T-helper 1 cell (primary cell): ENCODE measurements at places on chromosomes 5 and 9.

GRCh38 chr5:61823781-61824180 is 482.2 kb upstream of the KIF2A start:
- DNase-seq, result no peak

- DNase-seq, result no peak
Observed at GRCh38 chr5:74169701-74170100, 470.8 kb downstream of the ENC1 start.

DNA sequence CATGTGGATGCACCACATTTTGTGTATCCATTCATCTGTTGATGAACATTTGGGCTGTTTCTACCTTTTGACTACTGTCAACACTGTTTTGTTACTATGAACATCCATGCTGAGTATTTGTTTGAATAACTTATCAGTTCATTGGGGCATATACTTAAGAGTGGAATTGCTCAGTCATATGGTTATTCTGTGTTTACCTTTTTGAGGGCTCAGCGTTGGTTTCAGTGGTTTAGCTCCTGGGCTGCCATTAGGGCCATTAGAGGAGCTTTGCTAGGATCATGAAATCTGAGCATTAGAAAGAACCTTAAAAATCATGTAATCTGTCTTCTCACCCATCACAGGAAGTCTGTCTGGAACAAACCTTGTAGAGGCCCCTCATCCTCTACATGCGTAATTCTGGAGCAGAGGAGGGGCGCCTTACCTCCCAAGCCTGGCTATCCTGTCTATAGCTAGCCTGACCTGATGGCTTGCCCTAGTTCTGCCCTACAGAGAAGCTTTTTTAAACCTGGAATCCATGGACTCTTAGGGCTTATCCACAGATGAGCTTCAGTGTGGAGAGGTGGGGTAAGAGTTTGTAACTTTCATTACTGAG is 92.9 kb downstream of the PDZD2 start:
- DNase-seq, result no peak

- DNase-seq, result no peak
Observed at GRCh38 chr5:103706939-103707682, 144.5 kb upstream of the NUDT12 start.

DNA sequence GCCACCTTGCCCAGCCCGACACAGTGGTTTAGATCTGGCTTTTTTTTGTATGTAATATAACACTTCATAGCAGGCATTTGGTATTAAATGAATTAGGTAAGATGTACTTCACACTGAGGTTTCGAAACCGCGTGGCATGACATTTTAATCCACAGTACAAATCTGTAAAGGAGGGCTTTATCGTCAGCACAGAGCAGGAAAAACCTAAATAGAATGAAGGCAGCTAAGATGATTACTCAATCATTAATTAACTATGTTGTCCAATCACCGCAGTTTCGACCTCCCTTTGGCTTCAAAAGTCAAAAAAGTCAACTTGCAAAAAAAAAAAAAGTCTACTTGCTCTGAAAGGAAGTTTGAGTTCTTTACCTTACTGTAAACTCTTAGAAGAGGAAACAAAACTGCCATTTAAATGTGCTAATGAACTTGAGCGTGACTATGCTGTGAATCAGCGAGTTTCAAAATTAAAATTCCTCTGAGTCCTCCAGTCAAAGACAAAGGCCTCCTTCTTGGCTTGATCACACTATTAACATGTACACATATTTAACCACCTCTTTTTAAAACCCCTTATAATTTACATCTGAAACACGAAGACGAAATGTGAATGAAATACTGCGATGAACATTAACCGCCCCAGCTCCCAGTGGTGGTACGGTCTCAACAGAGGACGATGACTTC is 698 bp upstream of the SEC24A start:
- DNase-seq, result no peak

DNA sequence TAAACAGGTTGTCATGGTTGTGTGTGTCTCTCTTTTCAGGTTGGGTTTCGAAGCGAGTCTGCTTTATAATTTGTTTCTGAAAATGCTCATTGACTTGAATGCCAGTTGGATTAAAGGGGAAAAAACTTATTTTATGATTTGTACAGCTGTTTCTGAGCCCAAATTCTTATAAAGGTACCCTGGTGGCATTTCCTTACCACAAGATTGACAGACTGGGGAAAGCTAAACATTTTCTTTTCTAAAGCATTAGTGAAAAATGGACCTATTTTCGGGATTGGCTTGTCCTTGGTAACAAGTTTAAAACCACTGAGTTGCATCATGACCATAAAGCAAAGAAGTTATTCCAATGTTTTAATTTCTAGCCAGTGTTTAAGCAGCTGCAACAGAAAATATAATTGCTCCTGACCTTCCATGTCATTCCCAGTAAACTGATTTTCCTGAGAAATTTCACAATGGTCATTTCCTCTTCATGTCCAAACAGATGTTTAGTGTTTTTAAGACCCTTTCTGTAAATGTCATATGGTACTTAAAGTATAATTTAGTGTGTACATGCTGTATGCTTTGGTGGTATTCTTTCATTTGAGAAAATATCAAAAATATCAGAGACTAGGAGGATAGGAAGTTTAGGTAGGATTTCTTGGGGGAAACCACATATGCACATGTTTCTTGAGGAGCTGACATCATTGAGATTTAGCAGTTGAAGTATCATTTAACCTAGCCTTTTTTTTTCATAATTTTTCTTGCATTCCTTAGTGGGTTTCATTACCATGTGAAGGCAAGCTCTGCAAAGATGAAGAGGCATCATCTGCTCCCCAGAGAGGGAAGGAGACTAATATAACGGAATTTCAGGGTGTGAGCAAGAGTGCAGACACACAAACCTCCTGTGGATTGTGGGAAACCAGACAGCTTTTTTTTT is 667.1 kb upstream of the RGMB start:
- no peak for DNase-seq

DNA sequence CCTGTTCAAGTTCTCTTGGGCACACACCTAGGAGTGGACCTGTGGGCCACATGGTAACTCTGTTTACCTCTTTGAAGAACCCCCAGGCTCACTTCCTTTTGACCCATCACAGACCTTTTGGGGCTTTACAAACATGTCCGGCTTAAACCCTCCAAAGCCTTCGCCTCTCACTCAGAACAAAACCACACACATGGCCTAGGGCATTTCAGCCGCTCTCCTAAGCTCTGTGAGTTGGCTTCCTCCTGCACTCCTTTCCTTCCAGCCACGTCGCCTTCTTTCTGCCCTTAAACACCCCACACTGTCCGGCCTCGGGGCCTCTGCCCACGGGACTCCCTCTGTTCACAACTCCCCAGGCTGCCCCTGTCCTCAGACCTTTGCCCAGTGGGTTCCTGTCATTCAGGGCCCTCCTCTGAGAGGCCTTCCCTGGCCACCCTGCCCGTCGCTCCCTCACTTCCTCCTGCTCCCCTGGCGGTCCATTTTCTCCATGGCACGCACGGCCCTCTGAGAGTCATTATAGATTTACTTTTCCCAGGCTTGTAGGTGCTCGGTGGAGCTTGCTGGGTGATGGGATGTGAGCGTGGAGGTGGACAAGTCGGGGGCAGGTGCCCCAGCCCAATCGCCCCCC is 1.9 kb downstream of the DOK3 start:
- DNase-seq, result no peak

DNA sequence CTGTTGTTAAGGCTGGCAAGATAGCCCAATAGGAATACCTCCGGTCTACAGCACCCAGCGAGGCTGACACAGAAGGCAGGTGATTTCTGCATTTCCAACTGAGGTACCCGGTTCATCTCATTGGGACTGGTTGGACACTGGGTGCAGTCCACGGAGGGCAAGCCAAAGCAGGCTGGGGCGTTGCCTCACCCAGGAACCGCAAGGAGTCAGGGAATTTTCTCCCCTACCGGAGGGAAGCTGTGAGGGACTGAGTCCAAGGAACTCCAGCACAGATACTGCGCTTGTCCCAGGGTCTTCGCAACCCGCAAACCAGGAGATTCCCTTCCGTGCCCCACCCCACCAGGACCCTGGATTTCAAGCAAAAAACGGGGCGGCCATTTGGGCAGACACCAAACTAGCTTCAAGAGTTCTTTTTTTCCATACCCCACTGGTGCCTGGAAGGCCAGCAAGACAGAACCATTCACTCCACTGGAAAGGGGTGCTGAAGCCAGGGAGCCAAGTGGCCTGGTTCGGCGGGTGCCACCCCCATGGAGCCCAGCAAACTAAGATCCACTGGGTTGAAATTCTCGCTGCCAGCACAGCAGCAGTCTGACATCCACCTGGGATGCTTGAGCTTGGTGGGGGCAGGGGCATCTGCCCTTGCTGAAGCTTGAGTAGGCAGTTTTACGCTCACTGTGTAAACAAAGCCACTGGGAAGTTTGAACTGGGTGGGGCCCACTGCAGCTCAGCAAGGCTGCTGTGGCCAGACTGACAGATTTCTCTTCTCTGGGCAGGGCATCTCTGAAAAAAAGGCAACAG is 647.2 kb downstream of the BNC2 start:
- DNase-seq, result no peak

GRCh38 chr9:101428909-101429308 is 6.7 kb downstream of the ALDOB start:
- DNase-seq, result no peak

DNA sequence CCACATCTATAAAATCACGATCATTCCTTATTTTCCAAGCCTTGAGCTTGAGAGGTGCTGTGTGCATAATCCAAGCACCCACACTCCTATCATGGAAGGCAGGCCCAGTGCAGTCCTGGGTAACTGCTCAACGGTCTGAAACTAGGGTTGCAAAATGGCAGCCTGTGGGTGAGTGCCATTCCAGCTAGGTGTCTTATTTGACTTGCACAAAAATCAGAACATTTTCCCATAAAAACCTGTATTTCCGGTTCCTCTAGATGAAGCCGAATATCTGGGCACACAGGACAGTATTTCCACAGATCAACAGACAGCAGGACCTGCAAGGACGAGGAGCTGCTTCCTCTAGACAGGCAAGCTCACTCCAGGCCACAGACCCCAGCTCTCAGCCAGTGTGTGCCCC is 588.8 kb downstream of the BNC2 start:
- DNase-seq, result no peak

DNA sequence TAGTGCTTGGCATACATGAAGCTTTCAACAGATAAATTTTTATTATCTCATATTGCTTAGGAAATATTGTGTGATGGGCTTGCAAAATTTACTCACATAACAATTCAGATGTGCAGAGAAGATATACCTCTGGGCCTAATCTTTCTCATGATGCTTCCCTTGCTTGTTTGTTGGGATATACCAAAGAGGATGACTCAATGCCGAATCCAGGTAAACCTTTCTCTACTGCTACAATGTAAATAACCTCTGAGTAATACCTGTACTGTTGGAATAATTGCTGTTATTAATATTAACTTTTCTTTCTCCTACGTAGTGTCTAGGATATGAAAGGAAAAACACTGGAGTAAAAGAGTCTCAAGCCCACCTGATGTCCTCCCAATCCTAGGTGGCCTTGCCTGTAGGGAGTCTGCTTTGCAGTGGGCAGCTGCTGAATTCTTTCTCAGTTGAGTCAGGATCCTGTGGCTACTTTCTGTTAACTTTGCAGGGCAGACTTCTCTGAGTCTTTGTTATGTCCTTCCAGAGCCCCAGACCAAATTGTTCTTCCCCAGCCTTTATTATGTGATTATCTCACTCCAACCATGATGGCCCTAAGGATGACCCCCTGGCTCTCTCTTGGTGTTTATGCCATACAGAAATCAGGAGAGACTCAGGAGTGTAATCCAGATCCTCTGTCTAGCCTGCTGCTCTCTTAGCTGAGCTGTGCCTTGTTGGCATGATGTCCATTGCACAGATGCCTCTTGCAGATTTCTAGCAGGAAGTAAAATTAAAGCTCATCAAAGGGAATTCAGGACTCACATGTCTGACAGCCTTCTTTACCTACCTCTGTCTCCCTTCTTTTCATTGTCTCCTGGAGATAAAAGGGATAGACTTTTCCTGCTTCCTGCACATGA is 208.1 kb downstream of the SNX18 start:
- no peak for DNase-seq

DNA sequence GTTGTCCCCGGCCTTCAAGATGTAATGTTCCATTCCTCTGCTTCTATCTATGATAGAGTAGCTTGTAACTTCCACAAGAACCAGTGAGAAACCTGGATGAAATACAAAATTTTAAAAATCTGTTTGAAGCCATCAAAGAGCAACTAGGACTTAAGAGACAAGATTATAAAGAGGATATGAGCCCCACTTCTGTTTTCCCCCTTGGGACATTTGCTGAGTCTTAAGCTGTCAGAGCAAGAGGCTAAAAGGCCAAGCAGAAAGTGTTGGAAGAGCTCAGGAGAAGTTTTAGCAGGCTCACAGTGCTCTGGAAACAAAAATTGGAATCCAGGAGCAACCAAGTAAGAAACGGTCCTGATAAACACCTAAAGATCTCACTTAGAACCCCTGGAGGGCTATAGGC is 76.1 kb downstream of the ADRB2 start:
- no peak for DNase-seq

DNA sequence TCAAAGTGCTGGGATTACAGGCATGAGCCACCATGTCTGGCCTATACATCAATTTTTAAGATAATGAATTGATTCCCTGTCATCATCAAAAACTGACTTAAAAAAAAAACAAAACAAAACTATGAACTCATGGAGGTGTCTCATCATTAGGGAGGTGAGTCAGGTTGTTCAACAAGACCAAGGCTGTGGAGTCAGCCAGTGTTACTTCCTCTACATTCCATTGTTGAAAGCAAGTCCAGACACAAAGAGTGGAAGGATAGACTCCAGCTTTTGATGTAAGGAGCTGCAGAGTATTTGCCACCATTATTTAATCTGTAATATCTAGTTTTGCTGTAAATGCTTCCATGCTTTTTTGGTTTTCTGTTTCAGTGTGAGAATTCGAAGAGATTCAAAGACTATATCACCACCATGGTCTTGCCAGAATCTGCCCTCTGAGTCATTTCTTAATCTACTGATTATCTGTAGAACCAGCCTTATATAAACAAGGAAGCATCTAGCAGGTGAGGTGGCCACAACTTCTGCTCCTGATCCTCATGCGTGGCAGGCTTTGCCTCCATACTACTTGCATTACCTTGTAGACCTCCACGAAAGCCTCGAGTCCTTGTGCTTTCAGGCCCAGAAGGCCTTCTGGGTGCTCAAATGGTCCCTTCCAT is 156.1 kb downstream of the FGF1 start:
- no peak for DNase-seq

DNA sequence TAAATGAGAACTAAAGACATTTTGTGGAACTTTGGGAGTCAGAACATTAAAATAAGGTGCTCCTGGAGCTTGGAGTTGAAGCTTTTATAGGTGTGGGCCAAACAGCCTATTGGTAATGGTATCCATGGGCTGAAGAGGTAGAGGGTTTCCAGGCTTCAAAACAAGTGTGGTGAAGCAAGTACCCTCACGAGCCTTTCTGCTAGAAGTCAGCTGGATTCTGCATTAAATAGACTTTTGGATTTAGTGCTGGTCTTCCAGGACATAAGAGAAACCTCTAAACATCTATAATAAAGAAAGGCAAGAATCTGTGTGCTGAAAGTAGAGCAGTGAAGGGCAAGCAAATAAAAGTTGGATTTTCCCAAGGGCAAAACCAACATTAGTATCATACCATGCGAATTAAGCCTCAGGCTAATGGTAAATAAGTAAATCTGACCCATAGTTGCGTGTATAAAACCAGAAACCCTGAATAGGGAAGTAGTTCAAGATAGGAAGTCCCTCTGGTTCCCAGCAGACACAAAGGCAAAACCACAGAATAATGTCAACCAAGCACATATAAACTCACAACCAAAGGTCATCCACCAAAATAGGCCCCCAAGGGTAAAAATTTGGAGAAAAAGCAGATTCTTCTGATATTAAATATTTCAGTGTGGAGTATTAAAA is 306.3 kb downstream of the TLE4 start:
- no peak for DNase-seq

- DNase-seq, result no peak
Observed at GRCh38 chr9:23779220-23779619, 46.8 kb downstream of the ELAVL2 start.
